Thymus (tissue), 14 donors: ENCODE measurements at places on chromosomes 6 and 20. TPM values are rescaled to one million over a fixed set of nuclear protein-coding genes. Genes with fewer than 3 reads are reported as not detected.

Gene SMIM26
- total RNA-seq: 99.3 TPM

Gene DNMT3B
- 2.7 TPM for total RNA-seq

Gene TREM2
- total RNA-seq: 1.7 TPM

Gene PKHD1
- total RNA-seq: 0.05 TPM

- H3K4me3 ChIP-seq: no peak overlapping the region
- peak; percentile 21 for DNase-seq
- no peaks in the 10 kb centered on the region for H3K4me1 ChIP-seq
- H3K27ac ChIP-seq: no peak overlapping the region
- no peaks in the 10 kb centered on the region for H3K27me3 ChIP-seq
- H3K36me3 ChIP-seq: no peaks in the 10 kb centered on the region
Measured at GRCh38 chr6:162856885-162857284, 129.1 kb downstream of the PACRG start.

- peaks cover 5% of the 10 kb centered on the region for H3K4me1 ChIP-seq
- no peak overlapping the region for H3K4me3 ChIP-seq
- no peaks in the 10 kb centered on the region for H3K27me3 ChIP-seq
Measured at GRCh38 chr6:36353411-36353915, 16.8 kb upstream of the BNIP5 start.

GRCh38 chr6:154543628-154544027 lies 33.1 kb upstream of the CNKSR3 start:
- H3K36me3 ChIP-seq: no peaks in the 10 kb centered on the region
- no peak for DNase-seq
- H3K4me1 ChIP-seq: no peaks in the 10 kb centered on the region
- no peak overlapping the region for H3K4me3 ChIP-seq
- H3K27ac ChIP-seq: no peak overlapping the region
